ENCODE measurements at places on chromosomes 7 and 10. TPM values are rescaled to one million over a fixed set of nuclear protein-coding genes. Genes with fewer than 3 reads are reported as not detected.

The AEBP1 gene
- 19.8 TPM for total RNA-seq

The RAPGEF5 gene
- 110 TPM for total RNA-seq

The DOCK1 gene
- total RNA-seq: 81.5 TPM

DNA sequence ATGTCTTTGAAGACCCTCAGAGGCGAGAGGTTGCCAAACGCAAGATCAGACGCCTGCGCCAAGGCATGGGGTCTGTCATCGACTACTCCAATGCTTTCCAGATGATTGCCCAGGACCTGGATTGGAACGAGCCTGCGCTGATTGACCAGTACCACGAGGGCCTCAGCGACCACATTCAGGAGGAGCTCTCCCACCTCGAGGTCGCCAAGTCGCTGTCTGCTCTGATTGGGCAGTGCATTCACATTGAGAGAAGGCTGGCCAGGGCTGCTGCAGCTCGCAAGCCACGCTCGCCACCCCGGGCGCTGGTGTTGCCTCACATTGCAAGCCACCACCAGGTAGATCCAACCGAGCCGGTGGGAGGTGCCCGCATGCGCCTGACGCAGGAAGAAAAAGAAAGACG, 8.1 kb upstream of the SGCE start:
- no peak for DNase-seq

- DNase-seq: no peak
These were observed 1.5 kb upstream of the JAKMIP3 start for GRCh38 chr10:132064082-132064755.

DNA sequence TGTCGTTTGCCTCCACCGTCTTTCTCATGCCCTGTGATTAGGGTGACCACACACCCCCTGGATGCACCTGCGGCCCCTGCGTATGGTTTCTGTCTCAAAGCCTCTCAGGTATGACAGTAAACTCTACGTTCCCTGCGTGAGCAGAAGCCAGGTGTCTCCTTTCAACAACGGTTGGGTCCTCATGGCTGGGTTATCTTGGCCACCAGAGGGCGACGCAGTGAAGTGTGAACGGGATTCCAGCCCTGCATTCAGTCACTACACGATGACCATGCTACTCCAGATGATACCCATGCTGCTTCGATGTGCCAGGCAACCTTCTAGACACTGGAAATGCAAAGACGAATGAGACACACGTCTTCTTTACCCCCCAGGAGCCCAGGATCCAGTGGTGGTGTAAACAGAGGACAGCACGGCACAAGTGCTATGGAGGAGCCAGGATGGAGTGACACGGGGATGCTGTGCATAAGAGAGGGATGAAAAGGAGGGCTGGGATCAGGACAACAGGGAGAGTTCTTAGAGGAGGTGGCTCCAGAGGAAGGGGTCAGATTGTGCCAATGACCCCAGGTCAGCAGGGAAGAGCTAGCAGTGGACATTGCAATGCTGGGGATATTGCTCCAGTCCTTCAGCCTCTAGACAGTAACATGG, 228.1 kb upstream of the PFKP start:
- DNase-seq: peak; percentile 61

GRCh38 chr7:36889182-36889581, 164.9 kb upstream of the AOAH start:
- no peak for DNase-seq

GRCh38 chr7:63521-64021, 128.8 kb upstream of the FAM20C start:
- no peak for DNase-seq

- no peak for DNase-seq
These were observed 179.5 kb upstream of the RNF32 start for GRCh38 chr7:156460858-156461627.

- peak; percentile 23 for DNase-seq
These were observed 15.6 kb upstream of the PPIF start for GRCh38 chr10:79331709-79332108.

- no peak for DNase-seq
These were observed 57.4 kb downstream of the CDK6 start for GRCh38 chr7:92778972-92779371.

- peak; percentile 50 for DNase-seq
These were observed 7.0 kb downstream of the GSAP start for GRCh38 chr7:77409005-77409738.

GRCh38 chr7:35524112-35524804, 170.7 kb downstream of the HERPUD2 start:
- no peak for DNase-seq
